ENCODE measurements at places on chromosomes 11 and 22.

GRCh38 chr11:116948391-116948790 lies 111.0 kb upstream of the APOA1 start:
- no peak for DNase-seq

DNA sequence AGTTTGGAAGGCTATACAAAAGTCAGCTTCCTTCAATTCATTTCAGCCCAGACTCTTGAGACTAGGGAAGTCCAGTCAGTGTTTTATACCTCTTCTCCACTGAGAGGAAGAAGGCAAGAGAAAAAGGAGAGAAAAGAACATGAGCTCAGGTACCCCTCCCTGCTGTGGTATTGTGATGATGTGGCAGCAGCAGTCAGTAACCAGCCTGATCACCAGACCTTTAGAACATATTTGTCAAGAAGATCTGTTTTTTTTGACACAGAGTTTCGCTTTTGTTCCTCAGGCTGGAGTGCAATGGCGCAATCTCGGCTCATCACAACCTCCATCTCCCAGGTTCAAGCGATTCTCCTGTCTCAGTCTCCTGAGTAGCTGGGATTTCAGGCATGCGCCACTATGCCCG lies 21.2 kb upstream of the RPS13 start:
- DNase-seq, result no peak

GRCh38 chr22:25892678-25893077 lies 150.7 kb downstream of the MYO18B start:
- DNase-seq, result no peak

DNA sequence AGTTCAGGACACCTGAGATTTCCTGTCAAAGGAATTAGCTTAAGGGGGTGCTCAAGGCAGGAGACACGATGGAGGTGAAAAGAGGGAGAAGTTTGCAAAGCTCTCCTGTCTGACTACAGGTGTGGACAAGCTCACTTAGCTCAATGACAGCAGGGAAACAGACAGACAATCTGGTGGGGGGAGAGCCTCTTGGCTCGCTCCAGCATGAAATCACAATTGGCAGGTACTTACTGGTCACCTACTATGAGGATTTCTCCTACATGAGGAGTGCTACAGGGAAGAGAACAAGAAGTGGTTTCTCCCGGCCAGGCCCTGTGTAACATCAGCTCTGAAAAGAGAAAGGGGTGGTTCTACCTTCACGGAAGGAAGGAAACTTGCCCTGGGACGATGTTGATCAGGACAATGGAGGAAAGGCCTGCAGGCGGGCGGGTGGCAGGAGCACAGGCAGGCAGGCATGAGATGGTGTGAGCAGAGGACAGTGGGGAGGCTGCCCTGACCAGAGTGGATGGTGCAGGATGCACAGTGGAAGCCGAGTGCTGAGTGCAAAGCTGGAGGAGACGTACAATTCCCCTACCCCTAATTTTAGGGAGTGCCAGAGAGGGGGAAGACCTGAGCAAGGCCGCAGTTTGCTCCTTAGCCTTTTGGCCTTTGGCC lies 57.9 kb upstream of the CRTAM start:
- no peak for DNase-seq
